ENCODE measurements at places on chromosomes 5 and 9. TPM values are rescaled to one million over a fixed set of nuclear protein-coding genes. Genes with fewer than 3 reads are reported as not detected.

GRCh38 chr5:125346316-125346715 is 599.9 kb upstream of the ZNF608 start:
- DNase-seq = no peak

- peak; percentile 7 for DNase-seq
Observed at GRCh38 chr9:124450241-124450924, at the start of gene ADGRD2. Gene ADGRD2, plus strand, starts transcription at chr9:124450451. Its CDS starts 1,216 bp downstream, at chr9:124451667.

DNA sequence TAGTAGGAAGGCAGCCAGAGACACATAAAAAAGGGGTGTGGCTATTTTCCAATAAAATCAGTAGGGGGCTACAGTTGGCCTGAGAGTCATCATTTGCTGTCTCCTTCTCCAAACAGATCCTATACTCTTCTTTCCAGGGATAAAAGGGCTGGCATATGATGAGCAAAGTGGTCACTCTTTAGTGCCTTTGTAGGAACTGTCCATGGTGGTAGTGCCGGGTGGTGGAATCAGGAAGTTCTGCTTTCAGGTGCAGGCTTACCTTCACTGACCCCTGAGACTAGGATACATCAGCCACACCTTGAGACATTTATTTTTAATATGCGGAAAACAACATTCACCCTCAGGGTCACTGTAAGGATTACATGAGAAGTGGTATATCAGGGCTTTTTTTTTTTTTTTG is 80.8 kb downstream of the ASTN2 start:
- no peak for DNase-seq

DNA sequence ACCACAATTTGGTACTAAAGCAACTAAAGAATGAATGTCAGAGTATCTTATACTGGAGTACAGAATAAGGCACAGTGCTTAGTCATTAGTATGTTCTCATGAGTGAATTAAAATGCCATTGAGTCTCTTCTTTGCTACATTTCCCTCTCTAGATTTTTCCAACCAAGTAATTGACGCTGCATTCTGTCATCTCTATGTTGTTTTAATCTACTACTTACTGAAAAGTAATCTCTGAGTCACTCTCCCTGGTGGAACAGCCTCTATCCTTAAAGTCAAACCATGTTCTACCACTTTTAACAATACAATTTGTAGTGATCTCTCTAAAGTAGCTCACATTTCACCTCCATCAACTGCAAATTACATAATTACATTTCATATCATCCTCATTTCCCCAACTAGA is 495.1 kb downstream of the CDH18 start:
- no peak for DNase-seq

The MLANA gene
- not detected for total RNA-seq

The HOMER1 gene
- total RNA-seq = 12.6 TPM
